ENCODE measurements at places on chromosomes 7 and 10.

GRCh38 chr10:22365644-22366434 lies 20.5 kb downstream of the SPAG6 start:
- no peak for DNase-seq

DNA sequence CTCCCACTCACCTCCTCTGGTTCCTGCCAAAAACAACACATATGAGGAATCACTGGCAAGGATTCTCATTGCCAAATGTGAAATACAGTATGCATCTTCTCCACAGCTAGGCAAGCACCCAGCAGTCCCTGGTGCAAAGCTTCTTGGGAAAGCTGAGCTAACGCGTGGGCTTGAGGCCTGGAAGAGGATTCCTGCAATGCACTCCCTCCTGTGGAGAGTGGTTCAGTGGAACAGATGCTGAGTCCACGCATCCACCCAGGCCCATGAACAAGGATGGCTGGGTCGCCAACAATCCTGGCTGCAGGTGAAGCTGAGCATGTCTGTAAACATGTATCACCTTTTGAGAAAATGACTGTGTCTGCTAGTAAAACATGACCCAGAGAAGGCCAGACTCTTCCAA lies 113.2 kb upstream of the CHST15 start:
- no peak for DNase-seq

DNA sequence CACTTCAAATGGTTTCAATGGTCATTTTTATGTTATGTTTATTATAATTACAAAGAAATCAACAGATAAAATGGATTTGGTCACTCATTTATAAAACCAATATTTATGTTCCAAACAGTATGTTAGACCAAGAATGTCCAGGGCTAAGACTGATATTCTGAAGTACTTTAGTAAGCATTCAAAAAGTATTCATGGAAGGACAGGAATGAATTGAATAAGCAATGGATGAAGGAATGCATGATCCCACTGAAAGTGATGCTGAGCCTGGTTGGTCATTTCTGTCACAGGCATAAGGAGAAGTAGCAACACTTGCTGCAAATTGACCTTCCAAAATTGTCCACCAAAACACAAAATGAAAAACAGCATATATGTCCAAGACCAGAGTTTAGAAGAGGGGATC lies 189.0 kb upstream of the CELF2 start:
- no peak for DNase-seq

- DNase-seq, result no peak
These were observed 196.0 kb downstream of the RNLS start for GRCh38 chr10:88386821-88387773.

DNA sequence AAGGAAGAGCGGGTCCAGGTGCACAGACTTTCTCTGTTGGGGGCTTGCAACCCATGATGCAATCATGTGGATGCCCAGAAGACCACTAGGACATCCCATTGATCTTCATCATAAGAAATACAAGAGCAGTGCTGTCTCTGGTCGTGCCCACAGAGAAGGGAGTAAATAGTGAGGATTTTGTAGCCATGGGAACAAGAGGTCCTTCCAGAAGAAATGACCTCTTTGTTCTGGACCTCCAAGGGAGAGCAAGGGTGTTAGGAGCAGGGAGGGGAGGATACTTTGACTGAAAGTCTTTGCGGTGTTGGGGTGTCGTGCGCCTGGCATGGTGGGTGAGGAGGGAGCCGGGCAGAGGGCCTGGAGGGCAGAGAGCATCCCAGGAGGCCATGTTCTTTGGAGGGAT lies 55.0 kb upstream of the EN2 start:
- DNase-seq, result no peak

- no peak for DNase-seq
These were observed 333.3 kb upstream of the TMEM229A start for GRCh38 chr7:124366118-124366517.

GRCh38 chr7:28378574-28379149 lies 33.7 kb upstream of the CREB5 start:
- DNase-seq, result no peak

DNA sequence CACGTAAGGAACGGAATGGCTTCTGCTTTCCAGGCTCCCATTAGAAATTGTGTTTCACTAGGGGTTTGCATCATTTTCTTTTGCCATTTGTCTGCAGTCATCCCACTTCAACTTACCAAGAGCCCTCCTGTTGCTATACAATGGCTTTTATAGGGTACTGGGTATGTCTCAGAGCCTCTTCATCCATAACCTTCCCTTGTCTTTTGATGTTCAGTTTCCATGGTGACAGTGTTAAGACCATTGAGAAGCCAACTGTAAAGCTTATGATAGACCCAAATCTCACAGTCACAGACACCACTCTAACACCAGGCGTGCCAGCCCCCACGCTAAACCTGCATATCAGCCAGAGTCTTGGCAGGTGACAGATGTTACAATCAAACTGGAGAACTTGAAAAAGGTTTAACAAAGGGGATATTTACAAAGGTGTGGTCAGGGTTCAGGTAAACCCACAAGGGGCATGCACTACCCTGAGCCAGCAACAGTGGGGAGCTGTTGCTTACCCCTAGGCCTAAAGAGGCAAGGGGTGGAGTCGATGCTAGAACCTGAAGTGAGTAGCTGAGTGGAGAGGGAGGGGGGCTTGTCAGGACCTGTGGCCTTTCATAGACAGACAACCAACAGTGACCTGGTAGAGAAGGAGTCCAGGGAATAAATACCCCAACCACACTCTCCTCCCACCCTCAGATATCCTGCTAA lies 53.2 kb upstream of the ABLIM1 start:
- no peak for DNase-seq

GRCh38 chr7:23545493-23545892 lies 13.7 kb upstream of the TRA2A start:
- no peak for DNase-seq

- DNase-seq, result no peak
These were observed 110.1 kb downstream of the CCNY start for GRCh38 chr10:35446439-35446838.

DNA sequence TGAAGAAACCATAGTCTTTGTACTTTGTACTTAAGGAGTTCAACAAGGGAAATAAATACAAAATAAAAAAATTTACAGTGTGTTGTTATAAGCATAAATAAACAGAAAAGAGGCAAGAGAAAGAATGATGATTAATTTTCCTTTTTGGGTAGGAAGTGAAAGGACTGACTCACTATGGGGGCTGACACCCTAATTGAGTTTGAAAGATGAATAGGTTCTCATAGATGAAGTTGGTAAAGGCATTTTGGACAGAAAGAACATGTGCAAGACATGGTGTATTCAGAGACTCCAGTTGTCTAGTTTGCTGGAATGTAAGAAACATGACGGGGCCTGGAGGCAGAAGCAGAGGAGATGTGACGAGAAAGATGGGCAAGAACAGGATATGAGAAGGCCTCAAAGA lies 83.7 kb downstream of the VPS50 start:
- DNase-seq, result no peak

GRCh38 chr7:31123321-31123720 lies 71.2 kb downstream of the ADCYAP1R1 start:
- DNase-seq, result no peak

DNA sequence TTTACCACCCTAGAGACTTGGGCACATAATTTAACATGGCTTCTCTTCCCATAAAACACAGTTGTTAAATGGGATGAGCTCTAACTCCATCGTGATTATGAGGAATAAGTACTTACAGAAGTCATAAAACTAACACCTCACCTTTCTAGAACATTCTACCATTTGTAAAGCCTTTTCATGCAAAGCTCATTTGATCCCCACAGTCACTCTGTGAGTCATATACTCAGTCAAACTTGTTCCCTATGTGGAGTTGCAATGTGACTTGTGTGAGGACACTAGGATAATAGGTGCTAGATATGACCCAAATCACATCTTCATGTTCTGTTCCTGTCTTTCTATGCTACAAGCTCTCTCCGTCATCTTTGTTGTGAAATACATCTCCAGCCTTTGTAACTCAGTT lies 371.7 kb downstream of the WDR11 start:
- DNase-seq, result no peak

GRCh38 chr7:11506417-11506816 lies 325.6 kb downstream of the THSD7A start:
- no peak for DNase-seq

- DNase-seq, result no peak
These were observed 224.2 kb upstream of the LYZL1 start for GRCh38 chr10:29064680-29065079.
